ENCODE measurements at places on chromosomes 3 and 15. TPM values are rescaled to one million over a fixed set of nuclear protein-coding genes. Genes with fewer than 3 reads are reported as not detected.

The DUOX1 gene
- total RNA-seq: not detected

The BCL2A1 gene
- total RNA-seq: not detected

The MUC20 gene
- 0.15 TPM for total RNA-seq

The MCF2L2 gene
- total RNA-seq: 3.2 TPM

The CLDN16 gene
- total RNA-seq: not detected

The RLBP1 gene
- total RNA-seq: not detected

The SLC9C1 gene
- total RNA-seq: not detected

The WDR93 gene
- 0.15 TPM for total RNA-seq

The FBXL2 gene
- total RNA-seq: 12.3 TPM

The EBLN2 gene
- 0.89 TPM for total RNA-seq

The RFX7 gene
- 3.3 TPM for total RNA-seq

The IGDCC3 gene
- total RNA-seq: under 0.01 TPM

The PPP1R14D gene
- not detected for total RNA-seq

The HCN4 gene
- not detected for total RNA-seq

The SEMA3B gene
- 14.3 TPM for total RNA-seq

The SNX22 gene
- under 0.01 TPM for total RNA-seq

Data from bronchus fibroblast of lung (primary cell).